ENCODE measurements at places on chromosomes 16 and 17. TPM values are rescaled to one million over a fixed set of nuclear protein-coding genes. Genes with fewer than 3 reads are reported as not detected.
A peak's percentile ranks its signal among the peaks of the same experiment; 100 is the strongest.

MT1G gene
- not detected for total RNA-seq

DNA sequence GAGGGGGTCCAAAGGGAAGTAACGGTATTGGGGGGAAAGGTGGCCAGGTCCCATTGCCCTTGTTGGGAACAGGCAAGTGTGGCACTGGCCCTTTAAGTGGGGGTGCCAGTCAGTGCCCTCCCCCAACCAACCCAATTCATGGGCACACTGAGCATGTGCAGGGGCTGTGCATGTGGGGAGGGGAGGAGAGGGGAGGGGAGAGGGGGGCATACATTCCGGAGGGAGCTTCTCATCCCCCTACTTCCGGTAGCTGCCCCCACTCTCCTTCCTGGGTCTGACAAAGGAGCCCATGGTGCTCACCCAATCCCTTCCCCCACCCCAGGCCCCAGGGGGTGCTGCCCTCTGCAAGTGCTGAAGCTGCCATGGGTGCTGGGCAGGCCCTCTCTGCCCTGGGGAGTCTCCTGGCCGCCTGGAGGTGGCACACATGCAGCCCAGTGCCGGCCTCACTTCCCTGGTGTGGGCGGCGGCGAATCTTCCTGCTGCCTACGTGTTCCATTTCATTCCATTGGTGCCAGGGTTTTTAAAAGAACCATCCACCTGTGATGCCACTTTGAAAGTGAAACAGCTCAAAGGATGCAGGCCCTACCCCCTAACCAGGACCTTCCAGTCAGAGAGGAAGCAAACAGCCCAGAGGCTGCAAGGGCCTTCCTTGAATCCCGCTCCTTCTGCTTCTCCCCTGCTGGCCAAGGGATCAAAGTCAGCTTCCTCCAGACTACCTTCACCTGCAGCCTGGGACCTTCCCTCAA lies 11.0 kb downstream of the HEXIM2 start:
- DNase-seq, result peak; percentile 51

GRCh38 chr17:79702034-79702433 lies 28.7 kb upstream of the ENPP7 start:
- DNase-seq, result no peak

DNA sequence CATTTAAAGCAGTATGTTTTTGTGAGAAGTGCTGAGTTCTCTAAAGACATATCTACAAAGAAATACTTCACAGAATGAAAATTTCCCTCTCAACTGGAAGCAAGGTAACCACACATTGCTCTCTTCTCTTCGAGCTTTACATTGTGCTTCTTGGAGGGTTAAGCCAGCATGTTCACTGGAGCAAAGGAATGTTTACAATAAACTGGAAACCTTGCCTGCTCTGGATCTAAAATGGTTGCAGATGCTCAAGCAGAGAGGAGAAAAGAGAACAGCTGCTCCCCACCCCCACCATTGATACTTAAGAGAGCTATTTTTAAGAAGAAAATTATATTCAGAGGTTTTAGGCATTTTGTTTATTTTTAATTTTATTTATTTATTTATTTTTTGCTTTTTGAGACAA lies 213.1 kb downstream of the CEP112 start:
- no peak for DNase-seq

GRCh38 chr17:49548051-49548505 lies 27.6 kb upstream of the NXPH3 start:
- no peak for DNase-seq
